ENCODE measurements at places on chromosomes 12 and 14. TPM values are rescaled to one million over a fixed set of nuclear protein-coding genes. Genes with fewer than 3 reads are reported as not detected.

P2RX2 gene
- total RNA-seq = not detected

LALBA gene
- total RNA-seq = not detected

TROAP gene
- 2.9 TPM for total RNA-seq

KLRC1 gene
- not detected for total RNA-seq

RNASE3 gene
- not detected for total RNA-seq

LRRK2 gene
- 8.6 TPM for total RNA-seq

All from frontal cortex (tissue), 4 donors.